ENCODE measurements at places on chromosomes 3 and 15.
A peak's percentile ranks its signal among the peaks of the same experiment; 100 is the strongest.

DNA sequence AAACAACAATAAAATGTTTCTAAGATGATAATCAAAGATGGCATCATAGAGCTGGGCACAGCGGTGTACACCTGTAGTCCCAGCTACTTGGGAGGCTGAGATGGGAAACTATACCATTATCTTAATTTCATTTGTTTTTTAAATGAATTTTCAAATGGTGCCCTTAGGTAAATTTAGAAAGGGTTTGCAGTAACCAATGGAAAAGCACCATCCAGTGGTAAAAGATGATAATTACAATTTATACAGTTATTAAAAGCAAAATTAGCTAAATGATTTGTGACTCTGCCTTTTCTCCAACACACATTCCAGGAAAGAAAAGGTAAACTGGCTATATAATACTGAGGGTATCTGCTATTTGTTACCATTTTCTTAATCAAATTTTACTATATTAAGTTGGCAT, 14.4 kb upstream of the ANKRD28 start:
- no peak for DNase-seq

DNA sequence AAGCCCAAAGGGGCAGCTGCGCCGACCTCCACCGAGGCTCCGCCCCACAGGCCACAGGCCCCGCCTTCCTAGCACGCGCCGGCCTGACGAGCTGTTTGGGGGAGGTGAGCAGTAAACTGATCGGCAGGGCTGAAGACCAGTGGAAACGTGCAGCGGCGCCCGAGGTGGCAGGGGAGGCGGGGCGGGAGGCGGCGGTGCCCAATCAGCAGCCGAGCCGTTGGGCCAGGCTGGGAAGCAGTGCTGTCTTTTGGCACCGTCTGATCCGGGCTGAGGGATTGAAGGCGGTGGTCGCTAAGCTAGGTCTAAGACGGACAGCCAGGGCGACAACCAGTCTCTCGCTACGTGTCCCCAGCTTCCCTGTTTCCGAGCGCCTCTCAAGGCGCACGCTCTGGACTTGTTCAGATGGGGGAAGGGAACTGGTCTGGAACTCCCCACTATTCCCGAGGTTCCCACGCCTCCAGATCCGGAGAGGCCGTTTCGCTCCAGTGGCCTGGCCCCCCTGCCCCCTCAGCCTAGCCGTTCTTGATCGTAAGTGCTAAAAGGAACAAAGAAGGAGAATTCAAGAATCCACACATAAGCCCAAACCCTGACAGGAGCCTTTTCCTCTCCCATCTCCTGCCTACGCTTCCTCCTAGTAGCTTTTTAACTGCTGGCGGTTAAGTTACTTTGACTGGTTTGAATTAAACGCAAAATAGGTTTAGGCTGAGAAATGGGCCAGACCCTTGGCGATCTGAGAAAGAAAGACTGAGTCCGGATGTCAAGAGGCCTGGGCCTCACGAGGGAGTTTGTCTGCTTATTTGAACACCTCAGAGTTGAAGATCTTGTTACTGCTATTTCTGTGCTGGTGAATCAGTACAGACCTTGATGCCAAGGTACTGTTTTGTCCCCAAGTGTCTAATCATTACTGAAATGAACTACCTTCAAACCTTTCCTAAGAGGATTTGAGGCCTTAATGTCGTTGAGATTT, at the start of gene FMN1:
TSS of gene FMN1 (minus strand) at position 11 of the 967 bp plus-strand sequence. CDS start 39,800 bp downstream, outside the sequence.
- peak; percentile 96 for DNase-seq

GRCh38 chr3:188339410-188340295, 185.7 kb downstream of the LPP start:
- no peak for DNase-seq

DNA sequence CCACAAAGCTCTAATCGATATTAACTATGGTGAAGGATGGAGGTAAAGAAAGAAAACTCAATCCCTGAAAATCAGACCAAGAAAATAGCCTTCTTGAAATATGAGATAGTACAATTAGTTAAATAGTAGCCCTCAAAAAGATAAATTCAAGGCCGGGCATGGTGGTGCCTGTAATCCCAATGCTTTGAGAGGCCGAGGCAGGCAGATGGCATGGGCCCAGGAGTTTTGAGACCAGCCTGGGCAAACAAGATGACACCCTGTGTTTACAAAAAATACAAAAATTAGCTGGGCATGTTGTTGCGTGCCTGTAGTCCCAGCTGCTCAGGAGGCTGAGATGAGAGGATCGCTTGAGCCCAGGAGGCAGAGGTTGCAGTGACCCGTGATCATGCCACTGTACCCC, 31.6 kb upstream of the CEP152 start:
- no peak for DNase-seq

GRCh38 chr3:178847190-178847589, 224.4 kb downstream of the ZMAT3 start:
- no peak for DNase-seq
